Endodermal cell (in vitro differentiated cells): ENCODE measurements at places on chromosomes 3 and 15. TPM values are rescaled to one million over a fixed set of nuclear protein-coding genes. Genes with fewer than 3 reads are reported as not detected.

DNA sequence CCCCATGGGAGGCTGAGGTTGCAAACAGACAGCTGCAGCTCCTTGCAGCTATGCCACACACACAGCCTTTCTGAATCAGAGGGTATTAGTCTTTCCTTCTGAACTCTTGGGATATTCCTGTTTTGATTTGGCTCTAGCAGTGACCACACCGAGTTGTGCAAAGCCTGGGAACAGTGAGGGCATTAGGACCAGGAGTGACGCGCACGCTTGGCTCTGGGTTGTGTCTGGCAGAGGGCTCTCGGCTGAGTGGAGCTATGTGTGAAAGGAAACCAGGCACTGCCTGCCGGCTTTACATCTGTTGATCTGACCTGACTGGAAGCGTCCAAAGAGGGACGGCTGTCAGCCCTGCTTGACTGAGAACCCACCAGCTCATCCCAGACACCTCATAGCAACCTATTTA is at the start of gene GALNT15:
Gene GALNT15 (plus strand): TSS at position 292 of the 400 bp plus-strand sequence. CDS start 472 bp downstream, outside the sequence.
- H3K36me3 ChIP-seq, result no peaks in the 10 kb centered on the region
- H3K4me3 ChIP-seq, result no peak within 1 kb of the TSS
- peaks cover 6% of the 10 kb centered on the region for H3K27me3 ChIP-seq
- no peak within 1 kb of the TSS for H3K27ac ChIP-seq
- H3K4me1 ChIP-seq, result no peaks in the 10 kb centered on the region

DNA sequence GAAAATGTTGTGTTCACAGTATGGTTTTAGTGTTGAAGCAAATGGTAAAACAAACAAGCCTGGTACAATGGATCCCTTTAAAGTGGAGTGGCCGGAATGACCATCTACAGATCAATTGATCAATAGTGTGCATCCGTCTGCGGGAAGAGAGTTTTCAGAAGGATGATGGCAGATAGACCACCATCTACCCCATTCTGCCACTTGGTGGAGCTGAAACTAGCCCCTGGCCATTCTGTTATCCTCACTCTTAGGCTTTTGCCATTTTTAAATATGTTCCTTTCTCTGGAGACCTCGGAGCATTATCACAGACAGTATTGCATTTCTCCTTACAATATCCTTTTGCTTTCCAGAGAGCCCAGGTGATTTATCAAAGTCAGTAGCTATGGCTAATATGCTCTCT is 258.9 kb upstream of the CFAP20DC start:
- H3K27ac ChIP-seq, result no peak overlapping the region
- no peaks in the 10 kb centered on the region for H3K4me1 ChIP-seq
- no peaks in the 10 kb centered on the region for H3K27me3 ChIP-seq
- DNase-seq, result no peak
- H3K36me3 ChIP-seq, result no peaks in the 10 kb centered on the region
- H3K4me3 ChIP-seq, result no peak overlapping the region

DNA sequence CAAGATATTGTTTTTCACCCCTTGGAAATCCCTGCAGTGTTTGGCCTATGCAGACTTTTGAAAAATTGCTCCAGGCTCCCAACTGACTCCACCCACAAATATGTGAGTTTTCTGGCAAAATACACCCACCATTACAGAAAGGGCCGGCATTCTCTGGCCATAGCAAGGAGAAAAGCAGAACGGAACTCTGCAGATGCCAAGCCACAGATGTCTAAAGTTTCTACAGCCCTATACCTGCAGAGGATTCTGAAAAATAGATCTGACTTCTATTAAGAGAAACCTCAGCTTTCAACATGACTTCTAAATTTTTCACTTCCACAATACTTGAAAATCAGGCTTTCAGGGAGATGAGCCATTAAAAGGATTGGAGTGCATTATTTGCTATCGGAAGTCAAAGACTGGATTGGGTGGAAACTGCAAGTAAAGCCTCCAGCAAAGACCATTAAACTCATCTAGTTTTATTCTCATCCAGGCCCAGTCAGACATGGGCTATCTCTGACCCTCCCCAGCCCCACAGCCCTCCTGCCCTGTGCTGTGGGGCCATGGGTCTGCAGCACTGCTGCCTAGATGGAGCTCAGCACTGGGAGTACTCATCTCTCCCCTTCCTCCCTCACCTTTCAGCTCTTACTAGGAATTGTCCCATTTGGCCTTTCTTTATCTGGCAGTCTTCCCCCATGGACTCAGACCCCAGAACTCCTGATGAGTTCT is 243.1 kb upstream of the GOLGA6L4 start:
- no peak overlapping the region for H3K4me3 ChIP-seq
- no peaks in the 10 kb centered on the region for H3K36me3 ChIP-seq
- no peak overlapping the region for H3K27ac ChIP-seq
- no peaks in the 10 kb centered on the region for H3K4me1 ChIP-seq
- no peak for DNase-seq

Gene CAMK1
- total RNA-seq, result 10.1 and 10.6 TPM in 2 replicates

- H3K36me3 ChIP-seq, result no peaks in the 10 kb centered on the region
- H3K4me1 ChIP-seq, result no peaks in the 10 kb centered on the region
- DNase-seq, result no peak
- no peak overlapping the region for H3K4me3 ChIP-seq
These were observed 173.3 kb upstream of the SNTN start for GRCh38 chr3:63478990-63479660.

- DNase-seq, result peak; percentile 65
- no peak overlapping the region for H3K4me3 ChIP-seq
- H3K4me1 ChIP-seq, result peaks cover 26% of the 10 kb centered on the region
- H3K36me3 ChIP-seq, result no peaks in the 10 kb centered on the region
These were observed 500.5 kb downstream of the TBL1XR1 start for GRCh38 chr3:176696816-176697215.

- H3K27me3 ChIP-seq, result no peaks in the 10 kb centered on the region
- DNase-seq, result no peak
- H3K27ac ChIP-seq, result no peak overlapping the region
- H3K36me3 ChIP-seq, result peaks cover 36% of the 10 kb centered on the region
- no peak overlapping the region for H3K4me3 ChIP-seq
- H3K4me1 ChIP-seq, result no peaks in the 10 kb centered on the region
These were observed 12.0 kb downstream of the NFKBIZ start for GRCh38 chr3:101861212-101861788.

DNA sequence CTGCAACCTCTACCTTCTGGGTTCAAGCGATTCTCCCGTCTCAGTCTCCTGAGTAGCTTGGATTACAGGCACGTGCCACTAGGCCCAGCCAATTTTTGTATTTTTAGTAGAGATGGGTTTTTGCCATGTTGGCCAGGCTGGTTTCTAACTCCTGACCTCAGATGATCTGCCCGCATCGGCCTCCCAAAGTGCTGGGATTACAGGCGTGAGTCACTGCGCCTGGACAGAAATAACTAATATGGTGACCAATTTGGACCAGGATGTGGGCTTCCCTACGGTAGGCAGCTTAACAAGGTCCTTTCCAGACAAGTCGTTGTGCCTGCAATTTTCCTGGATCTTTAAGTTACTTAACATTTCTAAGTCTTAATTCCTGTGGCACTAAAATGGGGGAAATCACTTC is 14.8 kb downstream of the WDR53 start:
- H3K4me1 ChIP-seq, result no peaks in the 10 kb centered on the region
- no peak overlapping the region for H3K27ac ChIP-seq
- H3K36me3 ChIP-seq, result peaks cover 3% of the 10 kb centered on the region
- no peaks in the 10 kb centered on the region for H3K27me3 ChIP-seq
- no peak overlapping the region for H3K4me3 ChIP-seq

GRCh38 chr15:90230071-90230494 is 3.7 kb downstream of the CIB1 start:
- H3K27me3 ChIP-seq, result no peaks in the 10 kb centered on the region
- H3K36me3 ChIP-seq, result peaks cover 9% of the 10 kb centered on the region
- H3K4me1 ChIP-seq, result no peaks in the 10 kb centered on the region
- no peak overlapping the region for H3K4me3 ChIP-seq

DNA sequence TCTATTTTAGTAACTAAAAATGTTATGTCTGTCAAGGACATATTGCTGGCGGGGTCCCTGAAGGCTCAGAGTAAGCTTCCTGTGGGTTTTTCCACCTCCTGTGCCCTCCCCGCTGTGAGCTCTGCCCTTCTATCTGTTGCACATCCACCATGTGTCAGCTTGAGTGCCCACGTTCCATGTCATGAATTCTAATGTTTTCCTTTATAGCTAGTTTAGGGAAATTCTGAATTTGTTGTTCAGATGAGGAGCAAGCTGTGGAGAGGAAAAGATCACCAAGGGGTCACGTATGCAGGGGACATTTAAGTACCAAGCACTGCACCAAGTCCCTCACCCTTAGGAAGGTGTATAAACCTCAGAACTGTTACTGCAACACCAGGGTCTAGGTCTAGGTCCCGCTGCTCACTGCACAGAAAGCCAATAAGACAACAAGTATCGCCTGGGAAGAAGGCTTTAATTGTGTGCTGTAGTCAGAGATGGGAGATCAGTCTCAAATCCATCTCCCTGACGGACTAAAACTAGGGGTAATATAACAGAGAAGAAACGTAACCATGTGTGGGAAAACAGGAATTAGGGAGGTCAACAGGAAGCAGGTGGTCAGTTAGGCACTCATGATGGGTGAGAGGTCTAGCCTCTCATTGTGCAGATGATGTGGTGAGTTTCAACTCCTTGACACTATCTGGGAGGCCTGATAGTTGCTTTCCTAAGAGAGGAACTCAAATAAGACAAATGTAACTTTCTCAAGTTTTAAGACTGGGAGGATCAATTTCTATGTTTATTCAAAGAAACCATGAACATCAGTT is 9.7 kb downstream of the GP9 start:
- H3K4me3 ChIP-seq, result no peak overlapping the region
- H3K27ac ChIP-seq, result no peak overlapping the region
- H3K4me1 ChIP-seq, result no peaks in the 10 kb centered on the region
- H3K27me3 ChIP-seq, result no peaks in the 10 kb centered on the region
- DNase-seq, result no peak
- H3K36me3 ChIP-seq, result no peaks in the 10 kb centered on the region

GRCh38 chr15:28919201-28919635 is 33.4 kb downstream of the APBA2 start:
- no peaks in the 10 kb centered on the region for H3K27me3 ChIP-seq
- DNase-seq, result peak; percentile 58
- no peaks in the 10 kb centered on the region for H3K4me1 ChIP-seq

Gene ATP11B
- 23.6 and 27.8 TPM in 2 replicates for total RNA-seq

DNA sequence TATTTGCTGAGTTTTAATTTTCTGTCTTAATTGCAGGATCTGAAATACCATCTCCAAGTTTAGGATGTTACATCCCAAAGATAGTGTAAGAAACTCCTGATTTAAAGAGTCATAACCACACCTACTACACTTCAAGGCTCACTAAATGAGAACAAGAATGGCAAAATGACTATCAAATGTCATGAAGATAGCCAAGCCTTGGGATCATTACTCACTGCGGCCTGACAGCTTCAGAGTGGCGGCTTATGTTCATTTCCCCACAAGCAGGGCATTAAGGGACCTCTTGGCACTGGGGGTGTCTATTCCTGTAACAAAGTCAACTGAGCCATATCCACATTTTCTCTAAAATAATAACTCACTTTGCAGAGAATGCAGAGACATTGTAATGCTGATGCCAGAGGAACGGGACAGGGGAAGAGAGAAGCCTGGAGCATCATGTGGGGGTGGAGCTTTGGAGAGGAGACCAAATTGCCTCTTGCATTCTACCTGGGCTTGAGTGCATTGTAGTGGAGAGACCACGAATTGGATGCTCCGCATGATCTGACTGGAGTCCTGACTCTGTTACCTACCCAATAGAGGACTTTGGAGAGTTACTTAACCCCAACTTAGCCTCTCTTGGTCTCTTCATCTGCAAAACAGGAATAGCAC is 219.2 kb downstream of the OPA1 start:
- peaks cover 23% of the 10 kb centered on the region for H3K4me1 ChIP-seq
- peak overlapping the region; percentile 30 for H3K4me3 ChIP-seq
- H3K27me3 ChIP-seq, result no peaks in the 10 kb centered on the region

GRCh38 chr3:132638706-132639105 is 20.9 kb downstream of the ACAD11 start:
- peaks cover 7% of the 10 kb centered on the region for H3K4me1 ChIP-seq
- peaks cover 6% of the 10 kb centered on the region for H3K36me3 ChIP-seq
- H3K4me3 ChIP-seq, result no peak overlapping the region
- H3K27me3 ChIP-seq, result no peaks in the 10 kb centered on the region

GRCh38 chr3:43426388-43426787 is 140.0 kb downstream of the SNRK start:
- no peak for DNase-seq
- no peaks in the 10 kb centered on the region for H3K27me3 ChIP-seq
- H3K4me3 ChIP-seq, result no peak overlapping the region

Gene LRRC31
- not detected in 2 replicates for total RNA-seq

DNA sequence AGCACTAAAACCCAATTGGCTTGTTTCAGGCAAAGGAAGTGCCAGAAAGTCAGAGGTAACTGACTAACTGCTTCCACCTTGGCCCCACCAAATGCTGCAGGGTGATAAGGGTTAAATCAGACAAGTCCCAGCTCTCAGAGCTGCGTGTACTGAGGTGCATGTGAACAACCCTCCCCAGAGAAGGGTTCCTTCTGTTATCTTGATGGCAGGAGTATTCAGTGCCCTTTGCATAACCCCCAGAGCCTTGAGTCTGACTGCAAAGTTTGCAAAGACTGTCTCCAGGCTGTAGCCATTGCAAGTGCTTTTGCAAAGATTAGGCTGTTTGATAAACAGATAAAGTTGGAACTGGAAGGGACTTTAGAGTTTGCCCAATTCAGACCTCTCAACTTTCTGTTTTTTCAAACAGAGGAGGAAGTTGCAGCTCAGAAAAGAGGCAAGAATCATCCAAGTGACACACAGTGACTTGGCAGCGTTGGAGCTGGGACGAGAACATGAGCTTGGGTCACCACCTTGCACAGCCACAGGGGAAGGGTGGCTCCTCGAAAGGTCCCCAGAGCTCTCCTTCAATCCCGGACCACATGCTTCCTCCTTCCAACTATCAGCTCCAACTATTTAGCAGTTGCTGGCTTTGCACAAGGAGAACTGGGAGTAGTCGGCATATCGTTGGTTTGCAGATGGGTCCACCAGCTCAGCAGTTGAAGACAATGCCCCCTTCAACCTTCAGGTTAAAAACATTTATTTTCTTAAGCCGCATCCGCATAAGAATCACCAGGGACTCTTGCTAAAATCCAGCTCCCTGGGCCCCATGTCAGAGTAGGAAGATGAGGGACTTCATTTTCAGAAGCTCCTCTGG is 224.8 kb upstream of the HES1 start:
- peaks cover 12% of the 10 kb centered on the region for H3K4me1 ChIP-seq
- H3K27ac ChIP-seq, result no peak overlapping the region
- DNase-seq, result no peak
- no peaks in the 10 kb centered on the region for H3K36me3 ChIP-seq

GRCh38 chr15:65115542-65115941 is 542 bp upstream of the UBAP1L start:
- no peak overlapping the region for H3K4me3 ChIP-seq
- DNase-seq, result no peak
- H3K36me3 ChIP-seq, result peaks cover 66% of the 10 kb centered on the region

Gene CCR8
- total RNA-seq, result not detected in 3 replicates

Gene TGM4
- not detected in 2 replicates for total RNA-seq

- H3K36me3 ChIP-seq, result no peaks in the 10 kb centered on the region
- H3K27ac ChIP-seq, result no peak overlapping the region
- H3K4me1 ChIP-seq, result no peaks in the 10 kb centered on the region
- H3K27me3 ChIP-seq, result no peaks in the 10 kb centered on the region
These were observed 39.6 kb upstream of the MEF2A start for GRCh38 chr15:99526176-99526575.

GRCh38 chr15:89317186-89317720 is 17.4 kb downstream of the POLG start:
- H3K27ac ChIP-seq, result no peak overlapping the region
- H3K36me3 ChIP-seq, result peaks cover 97% of the 10 kb centered on the region
- no peaks in the 10 kb centered on the region for H3K27me3 ChIP-seq

Gene SPTBN5
- 0.95 to 2.0 TPM (median 1.3 TPM) in 3 replicates for total RNA-seq
